Activated T-cell treated with anti-CD3 and anti-CD28 coated beads for 24 hours (primary cell): ENCODE measurements at places on chromosomes 12 and 14.
A peak's percentile ranks its signal among the peaks of the same experiment; 100 is the strongest.

GRCh38 chr12:39239490-39240486 lies 203.1 kb downstream of the KIF21A start:
- DNase-seq, result no peak

DNA sequence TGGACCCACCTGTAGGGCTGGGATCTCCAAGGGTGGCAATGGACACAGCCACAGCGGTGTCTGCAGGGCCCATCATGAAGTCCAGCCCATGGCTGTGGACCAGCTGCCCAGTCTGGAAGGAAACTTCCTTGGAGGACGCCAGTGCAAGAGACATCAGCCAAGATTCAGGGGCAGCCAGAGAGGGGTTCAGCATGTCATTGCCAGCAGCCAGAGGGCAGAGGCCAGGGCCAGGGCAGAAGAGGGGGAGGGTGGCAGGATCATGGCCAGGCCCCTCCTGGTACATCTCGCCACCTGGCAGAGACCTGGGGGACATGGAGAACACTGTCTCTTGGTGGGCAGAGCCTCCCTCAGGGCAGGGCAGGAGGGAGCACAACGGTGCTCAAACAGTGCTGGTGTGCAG lies 10.2 kb downstream of the ANHX start:
- DNase-seq, result no peak

DNA sequence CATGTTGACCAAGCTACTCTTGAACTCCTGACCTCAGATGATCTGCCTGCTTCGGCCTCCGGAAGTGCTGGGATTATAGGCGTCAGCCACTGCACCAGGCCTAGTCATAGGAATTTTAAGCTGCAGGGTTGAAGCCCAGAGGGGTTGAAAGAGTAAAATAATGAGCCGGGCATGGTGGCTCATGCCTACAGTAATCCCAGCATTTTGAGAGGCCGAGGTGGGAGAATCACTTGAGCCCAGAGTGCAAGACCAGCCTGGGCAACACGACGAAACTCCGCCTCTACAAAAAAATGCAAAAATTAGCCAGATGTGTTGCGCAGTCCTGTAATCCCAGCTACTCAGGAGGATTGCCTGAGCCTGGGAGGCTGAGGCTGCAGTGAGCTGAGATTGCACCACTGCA lies 69.6 kb downstream of the GALNT8 start:
- DNase-seq, result no peak

GRCh38 chr12:100199023-100199346 lies 1.6 kb upstream of the ACTR6 start:
- DNase-seq, result no peak

GRCh38 chr12:67617629-67618028 lies 30.9 kb upstream of the DYRK2 start:
- no peak for DNase-seq

- no peak for DNase-seq
Observed at GRCh38 chr12:3833670-3834310, 39.4 kb downstream of the PARP11 start.

- DNase-seq, result no peak
Observed at GRCh38 chr14:32230695-32231280, 27.7 kb upstream of the RNU6-8 start.

DNA sequence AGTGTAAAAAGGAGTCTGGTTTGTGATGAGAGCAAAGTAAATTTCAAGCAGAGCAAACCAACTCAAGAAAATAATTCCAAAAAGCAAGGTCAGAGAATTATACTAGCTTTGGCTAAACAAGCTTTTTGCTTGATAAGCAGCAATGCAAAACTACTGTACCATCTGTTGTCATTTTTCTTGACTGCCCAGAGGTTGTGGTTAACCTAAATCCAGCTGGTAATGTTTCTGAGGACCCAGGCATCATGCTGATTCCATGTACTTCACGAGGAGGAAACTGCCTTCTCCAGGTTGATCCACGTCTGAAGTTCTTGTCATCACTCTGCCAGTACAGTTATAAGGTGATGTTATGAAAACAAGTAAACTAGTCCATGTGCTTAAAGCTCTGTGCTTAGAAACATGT lies 185.2 kb downstream of the ACSS3 start:
- DNase-seq, result no peak

DNA sequence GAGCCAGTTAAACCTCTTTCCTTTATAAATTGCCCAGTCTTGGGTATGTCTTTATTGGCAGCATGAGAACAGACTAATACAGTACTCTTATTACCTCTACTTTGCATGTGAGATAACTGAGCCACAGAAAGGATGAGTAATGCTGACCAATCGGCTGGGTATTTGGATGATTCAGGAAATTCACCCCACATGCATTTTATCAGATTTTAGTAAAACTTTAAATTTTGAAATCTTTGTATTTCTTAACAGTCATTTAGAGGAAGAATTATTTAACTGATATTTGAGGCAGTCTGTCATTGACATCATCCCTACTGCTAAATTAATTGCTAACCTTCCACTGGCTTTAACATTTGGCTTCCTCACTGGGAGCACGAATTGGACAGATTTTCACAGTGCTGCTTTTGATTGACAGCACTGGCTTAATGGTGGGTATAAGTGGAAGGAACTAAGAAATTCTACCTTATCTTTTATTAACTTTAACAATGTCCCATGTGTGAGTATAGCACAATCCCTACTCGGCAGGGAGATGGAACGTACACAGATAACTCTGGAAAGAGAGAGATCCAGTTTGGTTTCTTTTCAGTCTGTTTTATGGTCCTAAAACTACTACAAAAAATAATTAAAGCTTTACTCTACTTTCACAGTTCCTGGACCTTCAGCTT lies 261.0 kb downstream of the DACT1 start:
- no peak for DNase-seq

GRCh38 chr12:45560689-45561088 lies 168.8 kb upstream of the ARID2 start:
- DNase-seq, result no peak

DNA sequence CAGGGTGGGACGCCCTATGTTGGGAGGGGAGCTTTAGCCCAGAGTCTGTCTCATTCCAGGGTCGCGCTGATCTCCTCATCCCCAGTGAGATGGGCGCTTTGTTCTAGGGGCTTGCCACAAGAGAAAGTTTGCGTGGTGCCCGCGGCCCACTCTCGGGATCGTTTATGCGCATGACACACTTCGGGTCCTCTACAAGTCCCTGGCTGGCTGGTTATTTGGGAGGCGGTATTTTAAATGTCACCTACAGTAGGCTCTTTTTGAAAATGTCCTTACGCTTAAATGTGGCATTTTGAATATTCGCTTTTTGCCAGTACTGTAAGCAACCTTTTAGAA lies 541 bp downstream of the GOLT1B start:
- DNase-seq, result peak; percentile 23

GRCh38 chr14:27727251-27727770 lies 1039.3 kb upstream of the FOXG1 start:
- DNase-seq, result no peak

- no peak for DNase-seq
Observed at GRCh38 chr14:37858733-37859132, 263.3 kb downstream of the TTC6 start.

GRCh38 chr12:64965920-64966319 lies 141.5 kb downstream of the TBC1D30 start:
- no peak for DNase-seq

GRCh38 chr14:90495357-90496276 lies 98.8 kb downstream of the CALM1 start:
- peak; percentile 14 for DNase-seq

DNA sequence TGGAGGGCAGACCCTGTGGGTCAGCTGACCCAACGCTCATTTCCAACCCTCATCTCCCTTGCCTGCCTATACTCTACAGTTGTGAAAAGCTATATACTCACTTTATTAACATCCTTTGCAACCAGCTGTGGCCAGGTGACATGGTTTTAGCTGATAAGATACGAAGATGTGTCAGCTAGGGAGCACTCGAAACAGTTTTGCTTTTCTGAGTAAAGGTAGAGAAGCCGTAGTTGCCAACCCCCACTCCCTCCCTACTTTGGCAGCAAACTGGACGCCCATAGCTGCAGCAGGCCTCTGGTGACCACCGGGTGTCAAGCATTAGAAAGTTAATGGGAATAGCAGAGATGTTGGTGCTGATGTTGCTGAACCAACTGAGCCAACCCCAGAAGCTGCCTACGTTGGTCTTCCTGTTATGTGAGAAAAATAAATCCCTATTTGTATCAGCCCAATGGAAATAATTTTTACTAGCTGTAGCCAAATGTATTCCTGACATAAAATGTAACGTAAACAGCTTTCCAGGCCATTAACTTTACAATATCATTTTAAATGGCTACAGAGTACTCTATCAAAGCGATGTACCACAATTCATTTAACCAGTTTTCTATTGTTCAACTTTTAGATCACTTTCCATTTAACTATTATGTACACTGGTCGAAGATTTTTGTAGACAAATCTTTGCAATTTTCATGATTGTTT lies 98.5 kb upstream of the TMCC3 start:
- no peak for DNase-seq

DNA sequence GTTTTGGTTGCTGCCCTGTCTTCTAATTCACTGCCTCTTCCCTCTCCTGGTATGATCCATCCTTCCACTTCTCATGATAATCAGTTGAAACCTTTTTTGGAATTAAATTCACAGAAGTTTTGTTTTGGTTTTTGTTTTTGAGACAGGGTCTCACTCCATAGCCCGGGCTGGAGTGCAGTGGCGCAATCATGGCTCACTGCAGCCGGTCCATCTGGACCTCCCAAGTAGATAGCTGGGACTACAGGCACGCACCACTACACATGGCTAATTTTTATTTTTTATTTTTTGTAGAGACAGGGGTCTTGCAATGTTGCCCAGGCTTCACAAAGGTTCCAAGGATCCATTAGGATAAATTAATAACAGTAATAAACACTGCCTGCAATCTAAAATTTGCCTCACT lies 164.3 kb downstream of the PRKCH start:
- DNase-seq, result no peak

GRCh38 chr12:51238037-51238509 lies 553 bp upstream of the DAZAP2 start:
- no peak for DNase-seq

DNA sequence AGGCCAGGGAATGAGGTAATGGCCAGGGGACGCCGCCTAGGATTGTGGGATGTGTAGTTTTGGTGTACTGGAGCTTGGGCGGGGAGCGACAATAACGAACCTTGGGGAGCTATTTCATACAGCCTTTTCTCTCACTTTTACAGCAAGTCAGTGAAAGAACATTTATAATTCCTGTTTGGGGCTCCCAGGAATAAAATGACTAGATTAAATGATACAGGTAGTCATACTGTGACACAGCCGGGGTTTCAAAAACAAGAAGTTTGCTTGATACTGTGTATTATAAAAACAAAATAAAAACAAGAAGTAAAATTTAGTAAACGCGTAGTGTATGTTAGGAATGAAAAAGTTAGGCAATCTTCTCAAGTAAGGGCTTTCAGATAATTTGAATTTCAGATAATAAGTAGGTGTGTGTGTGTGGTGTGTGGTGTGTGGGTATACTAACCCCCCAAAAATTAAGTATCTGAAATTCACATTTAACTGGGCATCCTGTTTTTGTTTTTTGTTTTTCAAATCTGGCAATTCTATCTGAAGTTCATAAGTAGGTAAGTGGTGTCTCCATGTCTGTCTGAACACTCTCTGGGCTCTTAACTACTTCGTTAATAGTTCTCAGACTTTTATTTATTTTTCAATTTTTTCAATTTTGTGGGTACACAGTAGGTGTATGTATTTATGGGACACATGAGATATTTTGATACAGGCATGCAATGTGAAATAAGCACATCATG lies 458 bp upstream of the DCTN2 start:
- DNase-seq, result no peak

DNA sequence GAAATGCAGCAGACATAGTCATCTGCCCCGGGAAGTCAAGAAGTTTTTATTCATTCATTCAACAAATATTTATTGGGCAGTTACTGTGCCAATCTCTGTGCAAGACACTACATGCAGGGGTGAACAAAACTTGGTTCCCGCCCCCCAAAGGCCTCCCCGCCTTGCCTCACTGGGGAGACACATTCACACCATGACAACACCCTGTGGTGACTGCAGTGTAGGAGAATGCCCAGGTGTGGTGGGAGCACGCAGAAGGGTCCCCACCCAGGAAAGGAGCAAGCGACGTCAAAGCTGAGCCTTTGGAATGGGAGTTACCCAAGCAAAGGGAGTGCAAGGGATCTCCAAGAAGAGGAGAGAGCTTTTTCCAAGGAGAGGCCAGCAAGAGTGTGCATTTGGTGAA lies 1.6 kb upstream of the AQP6 start:
- DNase-seq, result no peak

GRCh38 chr12:120994059-120994458 lies 15.7 kb downstream of the HNF1A start:
- no peak for DNase-seq

DNA sequence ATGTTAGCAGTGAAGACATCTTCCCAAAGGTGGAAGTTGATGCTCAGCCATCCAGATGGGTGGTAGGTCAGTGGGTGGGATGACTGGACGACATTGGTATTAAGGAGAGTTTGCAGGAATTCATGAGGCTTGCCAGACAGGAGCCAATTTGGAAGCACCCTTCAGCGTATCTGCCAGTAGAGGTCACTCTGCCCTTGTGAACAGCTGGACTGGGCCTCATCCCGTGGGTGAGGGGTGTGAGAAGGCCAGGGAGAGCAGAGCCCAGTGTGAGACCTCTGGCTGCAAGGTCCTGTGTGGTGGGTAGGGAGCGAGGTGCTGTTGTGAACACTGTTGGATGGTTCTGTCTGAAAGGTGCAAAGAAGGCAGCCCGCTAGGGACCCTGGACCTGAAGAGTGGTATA lies 37.7 kb downstream of the SLC5A8 start:
- no peak for DNase-seq

DNA sequence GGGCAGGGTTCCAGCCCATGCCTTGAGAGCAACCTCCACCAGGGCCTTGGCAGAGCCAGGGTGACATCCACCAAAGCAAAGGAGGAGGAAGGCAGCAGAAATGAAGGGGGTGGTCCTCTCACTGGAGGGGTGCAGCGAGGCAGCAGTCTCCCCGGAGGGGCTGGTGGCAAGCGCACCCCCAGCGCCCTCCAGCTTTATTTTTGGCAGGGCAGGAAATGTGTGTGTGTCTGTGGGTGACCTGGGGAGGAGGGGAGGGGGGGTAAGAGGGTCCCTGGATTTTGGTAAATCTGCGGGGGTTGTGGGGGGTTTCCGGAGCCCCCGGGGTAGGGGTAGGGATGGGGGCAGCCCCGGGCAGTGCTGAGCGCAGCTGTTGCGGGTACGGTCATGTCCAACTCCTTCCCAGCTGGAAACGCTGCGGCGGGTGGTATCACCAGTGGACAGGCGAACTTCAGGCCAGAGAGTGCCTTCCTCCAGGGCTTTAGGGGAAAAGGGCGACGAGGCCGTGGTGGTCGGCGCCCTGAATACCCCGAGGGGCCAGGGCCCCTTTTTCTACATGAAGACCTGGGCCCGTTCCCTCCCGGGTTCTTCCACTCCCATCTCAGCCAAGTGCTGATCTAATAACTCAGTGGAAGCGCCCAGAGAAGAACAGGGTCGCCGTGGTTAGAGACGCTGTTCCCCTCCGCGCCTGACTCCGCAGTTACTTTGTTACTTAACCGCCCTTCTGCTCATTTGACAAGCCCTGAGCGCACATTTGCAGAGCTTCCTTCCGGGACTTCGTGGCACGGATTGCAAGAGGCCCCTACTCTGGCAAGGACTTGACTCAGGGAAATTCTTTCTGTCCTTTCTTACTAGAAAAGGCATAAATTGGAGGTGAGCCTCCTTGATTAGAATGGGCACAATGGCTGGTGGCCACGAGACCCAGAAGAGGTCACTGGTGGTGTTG lies 55.2 kb downstream of the FOS start:
- DNase-seq, result peak; percentile 16
